Activated T-cell treated with anti-CD3 and anti-CD28 coated beads, Interleukin-2, amount 50 U/mL, for 48 hours (primary cell): ENCODE measurements at places on chromosomes 1 and 21.

DNA sequence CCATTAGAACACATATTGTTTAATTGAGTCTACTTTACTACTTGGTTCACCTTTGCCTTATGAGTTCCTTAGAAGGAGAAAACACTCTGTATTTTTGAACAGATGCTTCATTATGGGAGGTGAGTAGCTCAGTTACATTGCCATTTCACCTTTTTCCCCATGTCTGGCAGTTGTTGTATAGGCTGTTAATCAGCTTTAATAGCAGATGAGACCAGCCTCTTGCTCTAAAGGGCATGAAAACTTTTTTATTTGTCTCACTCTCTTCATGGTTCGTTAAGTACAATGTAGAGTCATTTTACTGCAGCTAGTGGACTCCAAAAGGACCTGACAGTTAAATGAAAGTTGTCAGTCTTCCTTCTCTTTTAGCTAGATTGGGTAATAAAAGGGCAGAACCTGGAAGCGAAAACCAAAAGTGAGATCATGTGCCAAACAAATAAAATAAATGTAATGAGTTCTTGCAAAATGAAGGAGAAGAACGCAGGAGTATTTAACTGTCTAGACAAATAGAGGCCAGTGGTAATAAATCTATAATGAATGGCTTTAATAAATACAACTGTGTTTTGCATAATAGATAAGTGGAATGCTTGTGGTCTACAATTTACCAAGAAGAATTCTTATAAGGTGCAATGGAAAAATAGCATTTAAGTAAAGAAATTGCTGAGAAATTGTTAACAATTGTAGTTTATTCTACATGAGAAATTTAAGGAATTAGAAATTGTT is 180.0 kb upstream of the NEGR1 start:
- no peak for DNase-seq

GRCh38 chr1:108096089-108096488 is 104.1 kb downstream of the SLC25A24 start:
- no peak for DNase-seq

DNA sequence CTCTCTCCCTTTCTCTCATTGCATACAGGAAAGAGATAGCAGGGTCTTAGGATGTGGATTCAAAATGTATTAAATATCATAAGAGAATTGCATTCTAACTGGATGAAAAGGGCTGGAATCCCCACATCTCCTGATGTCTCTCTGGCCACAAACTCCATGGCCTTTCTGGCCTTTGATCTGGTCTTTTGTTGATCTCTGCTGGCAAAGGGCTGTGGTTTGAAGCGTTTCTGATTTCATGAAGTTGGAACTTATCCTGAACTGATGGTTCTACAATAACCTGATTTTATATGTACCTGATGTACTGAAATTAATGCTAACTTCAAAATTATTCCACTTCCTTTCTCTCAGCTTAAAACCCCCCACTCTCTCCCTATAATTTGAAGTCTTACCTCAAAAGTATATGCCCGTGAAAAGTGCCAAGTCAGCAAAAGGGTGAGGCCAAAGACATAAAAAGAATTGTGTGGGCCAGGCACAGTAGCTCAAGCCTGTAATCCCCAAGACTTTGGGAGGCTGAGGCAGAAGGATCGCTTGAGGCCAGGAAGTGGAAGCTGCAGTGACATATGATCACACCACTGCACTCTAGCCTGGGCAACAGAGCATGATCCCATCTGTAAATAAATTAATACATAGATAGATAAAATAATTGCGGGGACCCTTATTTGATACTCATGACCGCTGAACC is 6.4 kb upstream of the KIF14 start:
- DNase-seq = no peak

- DNase-seq = no peak
These were observed 10.0 kb upstream of the RAB7B start for GRCh38 chr1:206013026-206013795.

GRCh38 chr1:4794020-4794780 is 139.8 kb downstream of the AJAP1 start:
- DNase-seq = no peak

GRCh38 chr1:53807916-53808315 is 30.2 kb downstream of the NDC1 start:
- DNase-seq = no peak

DNA sequence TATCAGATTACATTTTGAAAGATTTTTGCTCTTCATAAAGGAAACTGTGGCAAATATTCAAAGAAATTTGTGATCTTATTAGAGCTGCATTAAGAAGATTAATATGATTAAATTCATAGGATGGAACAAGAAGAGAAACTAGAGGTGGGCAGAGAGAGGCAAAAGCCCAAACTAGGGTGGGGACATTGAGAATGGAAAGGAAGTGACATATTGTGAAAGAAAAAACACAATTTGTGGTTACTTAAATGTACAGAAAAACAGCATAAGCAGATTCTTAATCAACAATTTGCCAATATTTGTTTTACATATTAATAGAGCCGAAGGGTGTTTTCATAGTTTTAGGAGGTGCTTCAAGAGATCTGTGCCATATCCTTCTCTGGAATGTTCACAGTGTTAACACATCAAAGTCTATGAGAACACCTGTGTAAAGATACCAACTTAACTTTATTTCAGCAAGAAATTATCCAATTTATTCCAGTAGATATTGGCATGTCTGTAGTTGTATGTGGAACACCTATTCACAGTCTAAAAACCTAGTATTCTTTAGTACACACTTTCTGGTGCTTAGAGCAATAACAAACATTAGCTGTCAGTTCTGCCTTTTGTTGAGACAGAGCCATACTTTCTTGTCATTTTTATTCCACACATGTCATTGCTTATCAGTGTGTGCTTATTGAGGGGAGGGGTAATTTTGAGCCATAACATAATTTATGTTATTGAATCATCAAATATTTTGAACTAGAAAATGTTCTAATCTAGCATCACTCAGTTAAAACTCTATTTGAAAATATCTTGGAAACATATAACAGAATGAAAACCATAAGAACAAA is 401.5 kb downstream of the PTPRC start:
- DNase-seq = no peak

GRCh38 chr1:154620751-154621150 is 12.8 kb upstream of the ADAR start:
- no peak for DNase-seq

DNA sequence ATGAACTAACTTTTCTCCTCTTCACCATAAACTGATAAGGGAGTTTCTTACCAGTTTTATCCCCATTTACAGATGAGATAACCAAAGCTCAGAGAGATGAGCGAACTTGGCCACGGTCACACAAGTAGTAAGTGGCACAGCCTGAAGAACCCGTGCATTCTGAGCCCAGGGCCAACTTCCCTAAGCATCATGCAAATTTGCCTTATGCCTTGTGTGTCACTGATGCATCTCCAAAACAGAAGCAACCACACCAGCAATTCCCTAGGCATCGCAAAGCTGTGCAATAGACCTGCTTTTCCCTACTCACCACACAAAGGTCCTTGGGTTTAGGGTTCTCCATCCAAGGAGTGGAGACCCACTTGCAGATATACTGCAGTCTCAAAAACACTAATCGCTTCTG is 304.5 kb upstream of the KAZN start:
- no peak for DNase-seq

- DNase-seq = peak; percentile 76
These were observed 17.5 kb downstream of the MAB21L3 start for GRCh38 chr1:116128664-116129063.
